ENCODE measurements at places on chromosomes 4 and X.

DNA sequence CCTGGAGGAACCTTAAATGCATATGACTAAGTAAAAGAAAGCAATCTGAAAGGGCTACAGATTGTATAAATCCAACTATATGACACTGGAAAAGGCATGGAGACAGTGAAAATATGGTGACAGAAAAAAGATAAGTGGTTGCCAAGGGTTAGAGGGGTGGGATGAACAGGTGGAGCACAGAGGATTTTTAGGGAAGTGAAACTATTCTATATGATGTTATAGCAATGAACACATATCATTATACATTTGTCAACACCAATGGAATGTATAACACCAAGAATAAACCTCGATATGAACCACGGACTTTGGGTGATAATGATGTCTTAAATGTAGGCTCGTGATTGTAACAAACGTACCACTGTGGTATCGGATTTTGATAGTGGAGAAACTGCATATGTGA, 40.7 kb downstream of the NPY5R start:
- no peak for DNase-seq

DNA sequence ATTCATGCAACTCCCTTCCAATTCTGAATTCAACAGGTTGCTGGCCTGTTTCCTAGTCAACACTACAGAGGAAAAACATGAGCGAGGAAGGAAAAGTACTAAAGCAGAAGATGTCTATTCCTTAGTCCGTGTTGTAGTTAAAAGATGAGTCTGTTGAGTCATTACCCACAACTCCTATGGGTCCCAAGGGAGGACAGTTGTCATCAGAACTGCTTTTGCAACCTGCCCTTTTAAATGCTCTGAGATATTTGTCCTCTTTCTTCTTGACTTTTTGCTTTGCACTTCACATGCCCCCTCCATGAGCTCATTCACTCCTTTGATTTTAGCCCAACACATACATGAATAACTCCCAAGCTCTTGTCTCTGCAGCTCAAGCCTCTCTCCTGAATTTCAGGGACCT, 119.2 kb downstream of the CORIN start:
- DNase-seq: no peak

DNA sequence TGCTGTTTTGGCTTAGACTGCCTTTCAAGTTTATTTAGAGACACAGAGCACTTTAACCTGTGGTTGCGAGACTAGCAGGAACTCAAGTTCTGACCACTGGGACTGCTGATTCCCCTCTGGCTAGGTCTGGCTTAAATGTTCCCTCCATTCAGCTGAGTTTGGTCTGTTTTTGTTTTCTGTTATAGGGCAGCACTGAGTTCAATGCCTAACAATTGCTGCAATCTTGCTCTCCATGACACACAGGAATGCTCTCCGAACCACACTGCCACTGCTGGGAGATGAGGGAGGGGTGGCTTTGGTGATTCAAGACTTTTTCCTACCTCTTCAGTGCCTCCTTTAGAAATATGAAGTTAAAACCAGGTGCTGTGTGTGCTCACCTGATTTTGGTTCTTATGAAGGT, 106.3 kb upstream of the EOLA2 start:
- no peak for DNase-seq

- DNase-seq: no peak
Measured at GRCh38 chr4:142380052-142380602, 466.0 kb downstream of the INPP4B start.

- no peak for DNase-seq
Measured at GRCh38 chrX:121479406-121479805, 432.0 kb downstream of the GLUD2 start.

DNA sequence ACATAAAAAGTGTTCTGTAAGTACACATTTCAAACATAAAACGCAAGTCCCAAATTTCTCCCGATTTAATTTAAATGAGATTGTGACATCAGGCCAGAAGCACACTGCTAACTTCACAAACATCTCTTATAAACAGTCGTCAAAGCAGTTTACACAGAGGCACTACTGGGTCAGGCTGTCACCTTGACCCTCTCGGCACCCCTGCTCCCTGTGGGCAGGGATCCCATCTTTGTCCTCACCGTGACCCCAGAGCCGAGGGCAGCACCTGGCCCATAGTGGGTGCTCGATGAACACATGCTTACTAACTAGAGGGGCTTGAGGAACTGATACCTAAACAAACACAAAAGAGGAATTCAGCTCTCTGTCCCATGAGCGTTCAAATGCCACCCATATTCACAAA, 22.2 kb downstream of the QDPR start:
- DNase-seq: no peak

GRCh38 chr4:85790582-85790981, 315.6 kb downstream of the ARHGAP24 start:
- no peak for DNase-seq

- no peak for DNase-seq
Measured at GRCh38 chrX:122641826-122642225, 542.3 kb upstream of the GRIA3 start.

GRCh38 chr4:13920901-13921300, 293.4 kb upstream of the BOD1L1 start:
- no peak for DNase-seq

DNA sequence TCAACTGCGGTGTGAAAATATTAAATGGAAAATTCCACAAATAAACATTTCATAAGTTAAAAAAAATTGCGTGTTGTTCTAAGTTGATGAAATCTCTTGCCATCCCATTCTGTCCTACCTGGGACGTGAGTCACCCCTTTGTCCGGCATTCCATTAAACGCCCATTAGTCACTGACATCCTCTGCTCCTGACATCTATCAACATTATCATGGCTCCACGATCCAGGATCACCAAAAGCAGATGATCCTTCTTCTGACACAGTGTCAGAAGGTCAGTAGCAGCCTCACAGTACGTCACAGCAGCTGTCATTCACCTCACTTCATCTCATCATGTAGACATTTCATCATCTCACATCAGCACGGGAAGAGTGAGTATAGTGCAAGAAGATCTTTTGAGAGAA, 125.7 kb downstream of the ZNF827 start:
- DNase-seq: no peak

DNA sequence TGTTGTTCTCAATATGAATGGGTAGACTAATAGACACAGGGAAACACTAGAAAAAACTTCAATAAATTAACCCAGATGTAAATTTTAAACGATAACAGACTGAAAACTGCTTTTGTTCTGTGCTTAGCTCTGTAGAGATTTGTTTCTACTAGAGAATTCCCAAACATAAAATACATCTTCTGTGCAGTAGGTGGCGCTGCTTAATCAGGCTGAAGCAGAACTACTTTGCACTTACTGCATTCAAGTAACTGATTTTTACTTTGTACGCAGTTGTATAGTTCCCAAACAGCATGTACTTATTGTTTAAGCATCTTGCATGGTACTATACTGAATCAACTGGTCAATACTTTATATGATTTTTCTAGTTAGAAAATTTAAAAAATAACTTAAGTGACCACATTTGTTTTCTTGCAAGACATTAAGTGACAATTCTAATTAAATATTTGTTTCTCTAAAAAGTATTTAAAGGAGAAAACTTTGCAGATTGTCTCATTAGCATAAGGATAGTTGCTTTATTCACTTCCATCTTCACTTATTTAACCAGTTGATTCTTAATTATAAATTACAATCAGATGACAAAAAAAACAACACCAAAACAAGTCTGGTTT, 490.6 kb downstream of the IL15 start:
- DNase-seq: peak; percentile 55

- DNase-seq: no peak
Measured at GRCh38 chrX:119685225-119686066, 7.5 kb downstream of the SEPTIN6 start.

- DNase-seq: no peak
Measured at GRCh38 chrX:136616987-136617685, 30.8 kb upstream of the CD40LG start.

GRCh38 chr4:98996056-98996764, 689 bp downstream of the METAP1 start:
- DNase-seq: no peak

- no peak for DNase-seq
Measured at GRCh38 chr4:145301386-145302080, 121.1 kb upstream of the OTUD4 start.

- no peak for DNase-seq
Measured at GRCh38 chrX:123308658-123309057, 124.6 kb downstream of the GRIA3 start.

DNA sequence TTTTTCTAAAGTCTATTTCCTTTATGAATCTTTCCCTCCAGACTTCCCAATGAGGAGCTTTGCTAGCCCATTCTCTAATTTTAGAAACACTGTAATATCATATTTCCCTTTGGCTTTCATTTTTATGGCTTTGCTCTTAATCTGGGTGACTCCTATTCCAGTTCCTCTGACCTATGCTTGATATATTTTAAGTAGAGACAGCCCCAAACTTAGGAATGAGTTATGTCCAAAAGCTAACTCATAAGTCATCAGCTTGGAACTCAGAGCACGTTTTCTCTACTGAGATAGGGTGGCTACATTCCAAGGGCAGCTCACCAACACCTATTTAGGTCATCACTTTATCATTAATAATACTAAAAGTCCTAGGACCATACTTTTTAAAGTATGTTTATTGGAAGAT, 77.8 kb downstream of the OR13H1 start:
- no peak for DNase-seq

GRCh38 chr4:56701161-56701480, 20.0 kb upstream of the HOPX start:
- no peak for DNase-seq

- DNase-seq: no peak
Measured at GRCh38 chr4:17448689-17449088, 63.2 kb downstream of the QDPR start.

DNA sequence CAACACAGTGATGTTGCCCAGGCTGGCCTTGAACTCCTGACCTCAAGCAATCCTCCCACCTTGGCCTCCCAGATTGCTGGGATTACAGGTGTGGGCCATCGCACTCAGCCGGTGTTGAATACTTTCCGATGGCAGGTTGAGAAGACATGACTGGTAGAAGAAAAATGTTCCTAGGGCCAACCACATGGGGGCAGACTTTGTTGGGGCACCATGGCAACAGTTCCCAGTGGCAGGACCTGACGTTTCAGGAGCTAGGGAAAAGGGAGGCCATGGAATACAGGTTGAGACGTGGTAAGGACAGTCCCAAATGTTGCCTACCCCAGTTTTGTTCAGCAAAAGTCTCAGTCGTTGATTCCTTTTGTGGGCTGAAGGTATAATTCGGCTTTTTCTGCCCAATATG, 134.6 kb downstream of the ASMT start:
- DNase-seq: no peak

DNA sequence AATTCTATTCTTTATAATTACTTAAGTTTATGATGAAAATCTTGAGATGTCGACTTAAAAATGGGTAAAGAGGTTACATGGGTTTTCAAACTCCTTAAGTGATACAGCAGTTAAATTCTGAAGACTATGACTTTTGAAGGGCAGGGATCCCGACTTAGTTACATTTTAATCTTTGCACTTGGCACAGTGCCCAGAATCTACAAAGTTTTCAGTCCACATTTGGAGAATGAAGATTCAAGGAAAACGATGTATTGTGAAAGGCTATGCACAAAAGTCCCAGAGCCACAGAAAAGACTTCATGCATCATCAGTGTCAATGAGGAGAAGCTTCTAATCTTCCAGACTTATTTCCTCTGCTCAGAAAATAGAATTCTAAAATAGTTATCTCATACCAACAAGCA, 36.3 kb upstream of the GRPR start:
- DNase-seq: no peak

- DNase-seq: no peak
Measured at GRCh38 chrX:94676285-94676684, 1002.3 kb downstream of the FAM133A start.

- DNase-seq: no peak
Measured at GRCh38 chrX:79147477-79147876, 3.0 kb downstream of the GPR174 start.

DNA sequence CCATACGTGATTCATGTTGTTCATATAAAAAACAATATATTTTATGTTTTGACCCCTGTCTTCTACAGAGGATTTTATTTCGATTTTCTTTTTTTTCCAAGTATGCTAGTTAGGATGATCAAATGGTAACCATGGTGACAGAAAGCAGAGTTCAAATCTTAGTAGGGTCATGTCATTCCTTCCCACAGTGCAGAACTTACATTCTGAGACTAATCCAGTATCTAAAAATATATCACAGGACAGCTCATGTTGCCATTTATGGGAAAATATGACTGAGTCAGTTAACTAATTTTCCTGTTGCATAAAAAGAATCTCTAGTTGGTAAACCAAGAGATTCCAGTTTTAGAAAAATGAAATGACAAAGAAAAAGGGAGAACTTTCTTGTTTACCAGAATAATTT, 209.5 kb downstream of the PARM1 start:
- DNase-seq: no peak

- DNase-seq: no peak
Measured at GRCh38 chr4:19496756-19497155, 754.9 kb upstream of the SLIT2 start.

DNA sequence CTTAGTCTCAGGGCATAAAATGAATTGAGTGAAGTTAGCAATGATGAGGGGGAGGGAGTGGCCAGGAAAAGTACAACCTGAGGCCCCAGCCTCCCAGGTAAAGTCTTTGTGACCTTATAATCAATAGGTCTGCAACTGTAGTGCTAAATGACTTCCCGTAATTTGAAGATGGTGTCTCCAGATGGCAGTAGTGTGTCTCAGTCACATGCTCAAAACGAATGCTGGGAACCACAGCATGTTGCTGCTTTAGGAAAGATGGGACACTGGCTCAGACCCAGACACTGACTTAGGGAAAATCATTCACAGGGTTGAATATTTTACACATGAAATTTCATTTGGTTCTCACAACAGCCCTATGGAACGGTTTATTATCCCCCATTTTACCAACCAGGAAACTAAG, 10.3 kb downstream of the SRPX2 start:
- DNase-seq: no peak

GRCh38 chr4:38367642-38368174, 296.3 kb upstream of the KLF3 start:
- peak; percentile 20 for DNase-seq

DNA sequence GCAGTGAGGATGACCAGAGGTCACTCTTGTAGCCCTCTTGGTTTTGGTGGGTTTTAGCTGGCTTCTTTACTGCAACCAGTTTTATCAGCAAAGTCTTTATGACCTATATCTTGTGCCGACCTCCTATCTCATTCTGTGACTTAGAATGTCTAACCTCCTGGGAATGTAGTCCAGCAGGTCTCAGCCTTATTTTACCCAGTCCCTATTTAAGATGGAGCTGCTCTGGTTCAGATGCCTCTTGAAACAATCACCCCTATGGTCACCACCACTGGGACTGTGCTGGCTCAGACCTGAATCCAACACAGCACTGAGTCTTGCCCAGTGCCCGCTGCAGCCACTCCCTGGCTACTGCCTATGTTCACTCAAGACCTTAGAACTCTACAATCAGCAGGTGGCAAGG, 49.4 kb downstream of the MCUB start:
- DNase-seq: no peak

Data from right renal pelvis (tissue), 4 donors.